Right lobe of liver (tissue), 6 donors: ENCODE measurements at places on chromosomes 1 and 21. TPM values are rescaled to one million over a fixed set of nuclear protein-coding genes. Genes with fewer than 3 reads are reported as not detected.

DNA sequence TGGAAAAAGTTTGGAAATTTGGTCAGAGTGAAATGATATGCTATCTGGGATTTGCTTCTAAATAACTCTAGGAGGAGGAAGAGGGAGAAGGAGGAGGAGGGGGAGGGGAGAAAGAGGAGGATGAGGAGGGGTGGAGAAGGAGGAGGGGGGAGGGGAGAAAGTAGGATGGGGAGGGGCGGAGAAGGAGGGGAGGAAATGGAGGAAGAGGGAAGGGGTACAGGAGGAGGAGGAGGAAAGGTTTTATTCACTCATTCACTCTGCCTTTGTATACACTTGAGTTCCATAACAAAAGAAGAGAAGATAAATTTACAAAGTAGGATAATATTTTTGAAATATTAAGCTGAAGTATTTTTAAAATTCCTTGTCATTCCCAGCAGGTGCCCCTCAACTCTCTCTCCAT, 6.3 kb upstream of the VPS26C start:
- H3K36me3 ChIP-seq, result no peaks in the 10 kb centered on the region
- DNase-seq, result no peak
- no peak overlapping the region for H3K4me3 ChIP-seq
- H3K4me1 ChIP-seq, result no peaks in the 10 kb centered on the region
- no peaks in the 10 kb centered on the region for H3K27me3 ChIP-seq

GRCh38 chr21:33234635-33235520, 5.1 kb downstream of the IFNAR2 start:
- H3K27me3 ChIP-seq, result no peaks in the 10 kb centered on the region
- H3K4me3 ChIP-seq, result no peak overlapping the region
- no peak for DNase-seq
- no peaks in the 10 kb centered on the region for H3K36me3 ChIP-seq

GRCh38 chr1:107250169-107250568, 109.3 kb downstream of the NTNG1 start:
- no peaks in the 10 kb centered on the region for H3K4me1 ChIP-seq

- no peaks in the 10 kb centered on the region for H3K27me3 ChIP-seq
- peaks cover 13% of the 10 kb centered on the region for H3K4me1 ChIP-seq
- peak; percentile 52 for DNase-seq
- H3K36me3 ChIP-seq, result no peaks in the 10 kb centered on the region
- H3K27ac ChIP-seq, result no peak overlapping the region
- H3K4me3 ChIP-seq, result no peak overlapping the region
These were observed 29.0 kb upstream of the BATF3 start for GRCh38 chr1:212728606-212729005.

GRCh38 chr1:8465692-8466091, 147.8 kb downstream of the SLC45A1 start:
- H3K27ac ChIP-seq, result no peak overlapping the region
- H3K27me3 ChIP-seq, result no peaks in the 10 kb centered on the region
- no peak overlapping the region for H3K4me3 ChIP-seq
- H3K4me1 ChIP-seq, result peaks cover 49% of the 10 kb centered on the region
- no peaks in the 10 kb centered on the region for H3K36me3 ChIP-seq
- DNase-seq, result no peak

GRCh38 chr1:54627196-54627595, 3.9 kb upstream of the FAM151A start:
- H3K27me3 ChIP-seq, result no peaks in the 10 kb centered on the region
- no peak for DNase-seq
- peaks cover 7% of the 10 kb centered on the region for H3K4me1 ChIP-seq
- no peak overlapping the region for H3K27ac ChIP-seq
- H3K4me3 ChIP-seq, result no peak overlapping the region

DNA sequence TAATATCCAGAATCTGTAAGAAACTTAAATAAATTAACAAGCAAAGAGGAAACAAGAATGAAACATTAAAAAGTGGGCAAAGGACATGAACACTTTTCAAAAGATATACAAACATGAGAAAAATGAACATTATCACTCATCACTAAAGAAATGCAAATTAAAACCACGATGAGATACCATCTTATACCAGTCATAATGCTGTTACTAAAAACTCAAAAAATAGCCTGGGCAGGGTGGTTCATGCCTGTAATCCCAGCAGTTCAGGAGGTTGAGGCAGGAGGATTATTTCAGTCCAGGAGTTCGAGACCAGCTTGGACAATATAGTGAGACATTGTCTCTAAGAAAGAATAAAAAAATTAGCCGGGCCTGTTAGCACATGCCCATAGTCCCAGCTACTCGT, 6.1 kb downstream of the ZNF124 start:
- H3K27me3 ChIP-seq, result no peaks in the 10 kb centered on the region
- no peak for DNase-seq
- no peak overlapping the region for H3K27ac ChIP-seq
- H3K36me3 ChIP-seq, result no peaks in the 10 kb centered on the region

Gene BTF3L4
- total RNA-seq, result 13.6 TPM

Gene SLC6A9
- 0.78 TPM for total RNA-seq
